Endodermal cell (in vitro differentiated cells): ENCODE measurements at places on chromosomes 1 and 21. TPM values are rescaled to one million over a fixed set of nuclear protein-coding genes. Genes with fewer than 3 reads are reported as not detected.

GRCh38 chr1:208807446-208808127 is 563.4 kb upstream of the PLXNA2 start:
- no peak for DNase-seq
- no peaks in the 10 kb centered on the region for H3K27me3 ChIP-seq
- H3K4me1 ChIP-seq: peaks cover 7% of the 10 kb centered on the region
- H3K36me3 ChIP-seq: no peaks in the 10 kb centered on the region

Gene KCNJ9
- total RNA-seq: not detected in 2 replicates

Gene CIART
- 6.8 to 47.9 TPM (median 8.4 TPM) in 3 replicates for total RNA-seq

Gene SLAMF9
- total RNA-seq: not detected in 2 replicates
